ENCODE measurements at places on chromosomes 5 and 9.

GRCh38 chr9:87112656-87113055, 165.3 kb upstream of the GAS1 start:
- DNase-seq = no peak

GRCh38 chr9:6917162-6917561, 159.4 kb downstream of the KDM4C start:
- DNase-seq = no peak

DNA sequence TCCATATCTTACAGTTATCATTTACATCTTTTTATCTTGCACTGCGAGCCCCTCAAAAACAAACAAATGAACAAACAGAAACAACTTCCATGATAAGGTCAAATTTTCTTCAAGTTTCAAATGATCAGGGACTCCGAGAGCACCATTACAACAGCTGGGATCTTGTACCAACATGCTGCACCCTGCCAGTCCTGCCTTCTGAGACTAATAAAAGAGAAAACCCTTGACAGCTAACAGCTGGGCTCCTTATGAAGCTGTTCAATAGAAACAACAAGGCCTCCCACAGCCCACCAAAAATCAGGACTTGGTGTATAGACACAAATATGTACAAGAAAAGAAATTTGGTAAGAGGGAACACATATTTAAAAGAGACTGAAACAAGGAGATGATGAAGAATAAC, 985.3 kb upstream of the DMAC1 start:
- no peak for DNase-seq

- DNase-seq = no peak
These were observed 29.7 kb downstream of the SMIM15 start for GRCh38 chr5:61132559-61132958.

DNA sequence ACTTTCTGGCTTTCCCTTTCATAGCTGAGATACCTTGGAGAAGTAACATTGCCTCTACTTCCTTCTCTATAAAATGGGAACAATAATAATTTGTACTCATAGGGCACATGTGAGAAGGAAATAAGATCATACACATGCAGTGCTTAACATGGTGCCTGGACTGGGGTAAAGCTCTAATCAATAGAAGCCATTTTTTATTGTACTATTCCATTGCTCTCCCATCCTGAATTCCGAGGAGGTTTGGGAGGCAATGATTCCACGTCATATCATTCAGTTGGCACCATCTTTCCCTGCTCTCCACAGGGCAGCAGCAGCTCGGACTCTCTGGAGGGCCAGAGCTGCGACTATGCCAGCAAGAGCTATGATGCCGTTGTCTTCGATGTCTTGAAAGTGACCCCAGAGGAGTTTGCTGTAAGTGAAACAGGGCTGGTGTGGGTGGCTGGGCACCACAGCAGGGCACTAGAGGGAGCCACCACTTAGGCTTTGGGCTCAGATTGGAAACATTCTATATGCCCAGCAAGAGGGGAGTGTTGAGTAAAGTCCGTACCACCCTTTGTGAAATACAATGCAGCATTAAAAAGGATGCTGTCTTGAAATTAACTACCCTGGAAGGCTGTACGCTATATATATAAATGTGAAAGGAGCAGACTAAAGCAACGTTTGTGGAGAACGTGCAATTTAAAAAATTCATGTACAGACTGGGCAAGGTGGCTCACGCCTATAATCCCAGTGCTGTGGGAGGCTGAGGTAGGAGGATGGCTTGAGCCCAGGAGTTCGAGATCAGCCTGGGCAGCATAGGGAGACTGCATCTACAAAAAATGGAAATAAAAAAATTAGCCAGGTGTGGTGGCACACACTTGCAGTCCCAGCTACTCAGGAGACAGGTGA, 51.2 kb downstream of the RALGPS1 start:
- peak; percentile 78 for DNase-seq

DNA sequence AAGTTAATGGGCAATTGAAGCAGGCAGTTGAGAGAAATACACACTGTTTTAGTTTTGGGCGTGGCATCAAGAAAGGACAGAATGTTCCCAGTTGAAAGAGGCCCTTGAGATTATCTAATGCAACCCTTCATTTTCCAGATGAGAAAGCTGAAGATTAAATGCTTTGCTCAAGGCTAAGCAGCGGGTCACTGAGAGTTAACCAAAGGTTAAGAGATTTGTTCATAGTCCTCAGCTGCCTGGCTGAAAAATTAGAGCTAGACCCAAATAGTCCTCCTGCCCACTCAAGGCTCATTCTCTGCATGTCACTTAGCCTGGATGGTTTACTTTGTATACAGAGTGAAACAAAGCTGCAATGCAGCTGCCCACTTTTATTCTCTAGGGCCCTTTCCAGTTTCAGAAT, 46.7 kb upstream of the MAMDC2 start:
- DNase-seq = no peak

DNA sequence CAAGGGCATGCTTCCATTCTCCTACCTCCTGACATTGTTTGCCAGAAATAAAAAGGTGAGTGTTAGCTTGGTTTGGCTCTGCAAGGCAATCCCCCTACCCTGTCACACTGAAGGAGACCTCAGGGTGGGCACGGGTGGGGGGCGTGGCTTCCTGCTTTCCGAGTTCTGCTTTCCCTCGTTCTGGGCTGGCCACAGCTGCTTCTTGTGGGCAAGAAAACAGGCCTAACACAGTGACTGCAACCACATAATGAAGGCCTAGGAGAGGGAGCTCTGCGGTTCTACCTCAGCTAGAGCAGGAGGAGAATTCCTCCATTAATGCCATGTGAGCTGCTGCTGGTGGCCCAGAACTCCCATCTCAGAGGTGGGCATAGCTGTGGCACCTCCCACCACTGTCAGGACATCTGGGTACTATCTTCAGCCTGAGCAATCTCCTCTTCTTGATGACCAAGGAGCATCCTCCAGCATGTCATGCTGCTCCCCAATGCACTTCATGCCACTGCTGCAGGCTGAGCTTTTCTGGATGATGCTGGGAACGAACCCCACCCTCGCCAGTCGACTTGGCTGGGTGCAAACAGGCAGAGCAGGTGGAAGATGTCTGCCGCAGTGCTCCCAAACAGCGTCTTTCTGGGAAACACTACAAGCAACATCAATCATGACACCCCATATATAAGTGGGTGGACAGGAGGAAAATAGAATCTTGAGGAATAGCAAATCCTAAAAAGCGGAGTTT, 139.5 kb upstream of the RAPGEF1 start:
- no peak for DNase-seq

- no peak for DNase-seq
These were observed 8.5 kb downstream of the LCP2 start for GRCh38 chr5:170289121-170289520.

GRCh38 chr5:169081000-169081724, 219.8 kb downstream of the SLIT3 start:
- peak; percentile 65 for DNase-seq

DNA sequence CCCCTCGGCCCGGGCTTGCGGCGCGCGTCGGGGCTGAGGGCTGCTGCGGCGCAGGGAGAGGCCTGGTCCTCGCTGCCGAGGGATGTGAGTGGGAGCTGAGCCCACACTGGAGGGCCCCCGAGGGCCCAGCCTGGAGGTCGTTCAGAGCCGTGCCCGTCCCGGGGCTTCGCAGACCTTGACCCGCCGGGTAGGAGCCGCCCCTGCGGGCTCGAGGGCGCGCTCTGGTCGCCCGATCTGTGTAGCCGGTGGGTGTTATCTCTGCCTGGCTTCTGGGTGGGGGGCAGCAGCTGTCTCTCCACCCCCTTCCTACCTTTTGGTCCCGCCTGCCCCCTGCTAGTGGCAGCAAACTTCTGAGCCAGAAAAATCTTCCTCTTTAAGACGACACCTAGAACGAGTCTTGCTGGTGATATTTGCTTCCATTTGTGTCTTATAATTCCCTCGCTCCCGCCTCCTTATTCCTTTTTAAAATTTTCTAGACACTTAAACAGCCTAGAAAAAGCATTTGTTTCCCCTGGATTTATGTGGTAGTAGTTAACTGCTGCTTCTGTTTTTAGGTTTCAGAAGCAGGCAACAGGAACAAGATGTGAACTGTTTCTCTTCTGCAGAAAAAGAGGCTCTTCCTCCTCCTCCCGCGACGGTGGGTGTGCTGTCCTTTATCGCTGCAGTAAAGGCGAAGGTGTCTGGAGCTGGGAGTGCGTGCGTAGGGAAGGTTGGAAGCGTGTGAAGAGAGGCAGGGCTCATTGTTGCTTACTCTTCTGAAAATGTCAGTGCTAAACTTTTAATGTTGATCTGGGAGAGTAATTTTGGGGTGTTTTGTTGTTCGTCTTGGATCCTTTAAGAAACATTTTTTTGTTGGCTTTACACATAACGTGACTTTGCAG, 554 bp downstream of the JAK2 start:
- DNase-seq = peak; percentile 63

DNA sequence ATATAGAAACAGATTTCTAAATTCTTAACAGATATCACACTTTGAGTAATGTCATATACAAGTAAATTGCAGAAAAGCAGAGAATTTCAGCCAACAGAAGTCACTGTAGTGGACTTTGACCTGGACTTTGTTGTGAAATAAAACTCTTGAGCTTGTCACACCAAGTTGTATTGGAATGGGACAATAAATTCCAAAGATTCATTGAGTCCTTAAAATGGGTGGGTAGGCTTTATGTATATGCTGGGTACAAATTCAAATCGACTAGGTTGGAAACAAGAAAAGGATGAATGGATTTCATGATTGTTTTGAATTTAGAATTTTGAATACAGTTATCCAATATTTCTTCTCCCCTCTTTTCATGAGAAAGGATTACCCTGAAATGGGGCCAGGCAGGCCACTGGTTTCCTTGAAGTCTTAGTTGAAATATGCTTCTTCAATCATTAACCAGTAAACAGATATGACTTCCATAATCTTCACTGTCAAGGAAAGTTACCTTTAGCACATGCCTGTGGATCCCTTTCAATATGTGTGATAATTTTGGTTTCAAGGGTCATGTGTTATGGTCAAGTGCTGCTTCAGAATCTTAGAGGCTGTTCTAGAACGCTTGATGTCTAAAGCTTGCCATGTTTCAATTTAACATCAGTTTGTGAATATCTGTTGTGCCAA, 25.7 kb downstream of the PIP5K1B start:
- DNase-seq = no peak

- no peak for DNase-seq
These were observed 7.3 kb downstream of the PRR7 start for GRCh38 chr5:177453852-177454396.

DNA sequence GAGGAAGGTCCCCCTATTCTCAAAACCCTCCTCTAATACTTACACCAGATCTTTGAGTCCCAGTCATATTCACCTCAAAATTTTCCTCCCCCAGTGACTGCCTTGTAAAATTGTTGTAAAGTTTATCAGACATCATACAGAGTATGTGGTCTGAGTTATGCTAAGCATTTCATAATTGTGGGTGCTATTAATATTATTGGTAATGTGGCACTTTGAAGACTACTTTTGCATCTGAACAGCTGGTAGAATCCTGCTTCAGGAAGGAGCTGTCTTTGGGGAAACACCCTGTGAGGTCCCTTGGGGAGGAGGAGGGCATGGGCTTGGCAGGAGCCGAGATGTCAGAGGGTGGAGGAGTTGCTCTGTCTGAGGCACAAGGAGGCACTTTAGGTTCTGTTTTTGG, 164.9 kb upstream of the ZNF618 start:
- no peak for DNase-seq
